Frontal cortex (tissue), 4 donors: ENCODE measurements at places on chromosomes 3 and 15.
A peak's percentile ranks its signal among the peaks of the same experiment; 100 is the strongest.

- no peak for DNase-seq
These were observed 43.6 kb upstream of the APH1B start for GRCh38 chr15:63233667-63234423.

DNA sequence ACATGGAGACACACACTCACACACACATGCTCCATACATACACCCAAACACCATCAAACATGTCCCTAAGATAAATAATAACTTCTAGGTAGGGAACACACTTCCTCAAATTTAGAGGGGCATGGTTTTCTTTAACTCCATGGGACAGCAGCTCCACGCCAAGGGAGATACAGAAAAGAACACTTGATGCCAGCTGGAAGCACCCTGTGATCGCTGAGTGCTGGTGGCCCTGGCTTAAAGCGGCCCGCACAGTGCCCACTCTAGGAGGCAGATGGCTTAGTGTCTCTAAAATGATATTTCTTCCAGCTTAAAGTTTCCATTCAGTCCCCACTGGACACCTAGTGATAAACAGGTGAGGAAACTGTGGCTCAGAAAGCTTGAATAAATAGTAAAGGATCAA lies 232.9 kb downstream of the UACA start:
- DNase-seq: no peak

DNA sequence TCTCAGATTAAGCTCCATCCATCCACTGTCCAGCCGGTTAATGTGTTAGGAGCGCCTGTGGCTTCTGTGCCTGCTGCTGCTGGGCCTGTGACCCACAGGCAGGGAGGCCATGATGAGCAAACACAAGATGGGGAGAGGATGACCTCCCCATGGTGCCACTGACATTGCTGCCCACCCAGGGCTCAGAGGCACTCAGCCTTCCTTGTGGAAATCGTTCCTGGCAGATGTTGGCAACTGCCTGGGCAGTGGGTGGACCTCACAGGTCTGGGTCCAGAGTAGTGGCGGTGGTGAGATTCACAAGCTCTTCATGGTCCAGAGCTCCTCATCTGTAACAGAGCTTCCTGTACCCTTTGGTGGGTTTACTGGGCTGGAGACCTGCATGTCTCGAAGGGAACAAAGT lies 38.6 kb downstream of the SCN5A start:
- DNase-seq: no peak

GRCh38 chr15:45648521-45649200 lies 13.8 kb downstream of the SQOR start:
- no peak for DNase-seq

GRCh38 chr3:135329479-135329878 lies 534.4 kb downstream of the EPHB1 start:
- no peak for DNase-seq

DNA sequence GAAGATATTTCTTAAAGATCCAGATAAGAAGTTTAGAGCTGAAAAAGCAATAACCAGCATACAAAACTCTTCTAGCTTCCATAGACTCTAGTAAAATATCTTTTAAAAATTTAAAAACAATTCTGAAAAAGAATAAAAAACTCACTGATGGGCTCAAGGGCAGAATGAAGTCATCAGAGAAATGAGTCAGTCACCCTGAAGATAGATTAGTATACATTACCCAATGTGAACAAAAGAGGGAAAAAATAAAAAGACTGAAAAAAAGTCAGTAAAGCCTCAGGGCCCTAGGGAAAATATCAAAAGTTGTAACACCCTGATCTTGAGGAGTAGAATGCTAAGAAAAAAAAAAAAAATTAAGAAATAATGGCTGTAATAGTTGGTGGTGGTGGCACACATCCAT lies 11.4 kb downstream of the DET1 start:
- no peak for DNase-seq

DNA sequence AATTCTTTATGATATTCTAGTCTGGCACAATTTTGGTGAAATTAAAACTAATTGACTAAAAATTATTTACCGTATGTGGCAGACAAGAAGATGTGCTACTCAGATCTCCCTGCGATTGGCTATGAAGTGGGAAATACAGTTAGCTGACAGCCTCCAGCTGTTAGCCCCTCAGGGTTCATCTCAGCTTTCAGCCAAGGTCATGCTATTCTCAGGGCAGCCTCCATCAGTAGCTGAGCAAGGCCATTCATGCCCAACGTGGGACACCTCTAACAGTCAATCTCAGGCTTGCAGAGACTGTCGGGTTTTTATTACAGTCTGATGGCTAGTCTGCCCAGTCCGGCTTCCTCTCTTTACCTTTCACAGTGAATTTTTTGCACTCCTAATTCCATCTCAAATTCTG lies 6.7 kb downstream of the PARP9 start:
- DNase-seq: no peak

DNA sequence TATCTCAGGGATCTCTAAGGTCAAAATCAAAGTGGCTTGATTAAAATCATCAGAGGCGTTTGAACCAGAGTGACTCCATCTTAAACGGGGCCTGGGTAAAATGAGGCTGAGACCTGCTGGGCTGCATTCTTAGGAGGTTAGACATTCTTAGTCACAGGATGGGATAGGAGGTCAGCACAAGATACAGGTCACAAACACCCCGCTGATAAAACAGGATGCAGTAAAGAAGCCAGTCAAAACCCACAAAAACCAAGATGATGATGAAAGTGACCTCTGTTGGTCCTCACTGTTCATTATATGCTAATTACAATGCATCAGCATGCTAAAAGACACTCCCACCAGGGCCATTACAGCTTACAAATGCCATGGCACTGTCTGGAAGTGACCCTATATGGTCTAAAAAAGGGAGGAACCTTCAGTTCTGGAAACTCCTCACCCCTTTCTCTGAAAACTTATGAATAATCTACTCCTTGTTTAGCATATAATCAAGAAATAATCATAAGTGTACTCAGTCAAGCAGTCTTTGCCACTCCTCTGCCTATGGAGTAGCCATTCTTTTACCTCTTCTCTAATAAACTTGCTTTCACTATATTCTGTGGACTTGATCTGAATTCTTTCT lies 143.3 kb upstream of the SLCO3A1 start:
- no peak for DNase-seq

DNA sequence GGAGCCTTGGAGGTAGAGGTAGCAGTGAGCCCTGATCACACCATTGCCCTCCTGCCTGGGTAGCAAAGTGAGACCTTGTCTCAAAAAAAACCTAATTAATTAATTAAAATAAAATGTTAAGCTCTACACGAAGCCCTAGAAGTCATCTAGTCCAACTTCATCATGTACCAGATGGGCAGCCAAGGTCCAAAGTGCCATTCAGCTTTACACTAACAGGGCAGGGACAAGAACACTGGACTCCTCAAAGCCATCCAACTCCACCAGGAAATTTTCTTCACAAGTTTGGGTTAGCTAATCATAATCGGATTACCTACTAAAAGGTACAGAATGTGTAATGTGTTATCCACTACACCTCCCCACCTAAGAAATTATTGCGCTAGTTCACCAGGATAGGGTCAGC lies 48.8 kb downstream of the WWTR1 start:
- no peak for DNase-seq

DNA sequence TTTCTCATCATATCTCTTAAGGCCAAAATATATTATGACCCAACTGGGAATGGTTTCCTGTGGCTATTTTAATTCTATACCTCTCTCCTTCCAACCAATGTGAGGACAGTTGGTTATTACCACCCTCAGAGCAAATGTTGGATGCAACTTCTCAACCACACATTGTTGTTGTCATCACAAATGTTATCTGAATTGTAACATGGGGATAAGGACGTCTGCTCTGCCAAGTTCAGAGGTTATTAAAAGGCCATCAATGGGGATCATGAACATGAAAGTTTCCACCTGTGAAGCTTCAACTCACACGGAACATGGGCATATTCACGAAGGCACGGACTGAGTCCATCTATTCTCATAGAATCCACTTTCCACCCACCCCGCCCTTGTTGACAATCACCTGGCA lies 46.8 kb downstream of the MB21D2 start:
- no peak for DNase-seq

- peak; percentile 60 for DNase-seq
These were observed 24.4 kb downstream of the SEC61A1 start for GRCh38 chr3:128076483-128077201.

DNA sequence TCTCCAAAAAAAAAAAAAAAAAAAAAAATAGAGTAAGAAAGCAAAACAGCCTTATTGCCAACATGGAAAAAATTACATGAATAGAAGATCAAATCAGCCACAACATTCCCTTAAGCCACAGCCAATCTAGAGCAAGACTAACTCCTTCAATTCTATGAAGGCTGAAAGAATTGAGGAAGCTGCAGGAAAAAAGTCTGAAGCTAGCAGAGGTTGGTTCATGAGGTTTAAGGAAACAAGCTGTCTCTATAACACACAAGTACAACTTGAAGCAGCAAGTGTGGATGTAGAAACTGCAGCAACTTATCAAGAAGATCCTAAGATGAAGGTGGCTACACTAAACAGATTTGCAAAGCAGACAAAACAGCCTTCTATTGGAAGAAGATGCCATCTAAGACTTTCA lies 9.3 kb downstream of the PARL start:
- no peak for DNase-seq

DNA sequence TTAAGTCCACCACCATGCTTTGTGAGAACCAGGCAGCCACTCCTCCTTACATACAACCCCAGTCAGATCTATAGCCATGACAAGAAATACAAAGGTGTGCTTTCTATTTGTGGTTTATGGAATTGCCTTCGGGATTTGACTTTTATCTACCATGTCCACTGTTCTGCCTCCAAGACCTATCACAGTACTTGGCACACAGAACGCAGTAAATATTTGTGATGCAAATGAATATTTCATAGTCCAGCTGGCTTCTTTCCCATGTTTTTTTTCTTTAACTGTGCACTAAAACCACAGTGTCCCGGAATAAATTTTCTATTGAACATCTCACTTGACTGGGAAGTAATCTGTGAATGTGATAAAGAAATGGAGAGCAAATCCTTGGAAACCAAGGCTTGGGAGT lies 314.7 kb downstream of the RORA start:
- no peak for DNase-seq

- no peak for DNase-seq
These were observed 19.3 kb upstream of the SLTM start for GRCh38 chr15:58952751-58953150.

DNA sequence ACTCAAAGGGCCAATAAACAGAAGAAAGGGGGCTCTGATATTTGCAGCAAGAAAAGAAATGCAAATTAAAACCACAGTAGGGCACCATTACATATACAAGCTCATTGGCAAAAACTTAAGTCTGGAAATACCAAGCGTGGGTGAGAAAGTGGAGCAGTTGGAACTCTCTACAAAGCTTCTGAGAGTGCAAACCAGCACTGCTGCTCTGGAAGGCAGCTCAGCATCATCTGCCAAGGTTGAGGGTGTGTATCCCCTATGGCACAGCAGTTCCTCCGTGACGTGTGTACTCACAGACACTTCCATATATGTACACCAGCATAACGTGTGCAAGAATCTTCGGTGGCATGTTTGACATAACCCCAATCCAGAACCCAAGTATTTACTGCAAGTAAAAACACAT lies 271.0 kb upstream of the ATP10A start:
- DNase-seq: no peak

GRCh38 chr3:165347526-165347925 lies 151.3 kb upstream of the SLITRK3 start:
- no peak for DNase-seq

DNA sequence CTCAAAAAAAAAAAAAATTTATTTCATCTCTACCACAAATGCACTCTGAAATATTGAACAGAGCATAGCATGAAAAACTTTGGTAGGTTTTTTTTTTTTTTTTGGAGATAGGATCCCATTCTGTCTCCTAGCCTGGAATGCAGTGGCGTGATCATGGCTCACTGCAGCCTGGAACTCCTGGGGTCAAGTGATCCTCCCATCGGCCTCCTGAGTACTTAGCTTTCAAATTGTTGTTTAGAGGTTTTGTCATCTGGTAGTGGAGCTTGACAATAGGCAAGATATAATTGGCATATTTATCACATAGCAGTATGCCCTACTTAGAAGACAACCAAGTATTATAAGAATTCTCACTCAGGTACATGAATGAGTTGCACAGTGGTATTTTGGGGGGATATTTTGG lies 234.2 kb upstream of the ST8SIA2 start:
- DNase-seq: no peak

- DNase-seq: no peak
These were observed 110.7 kb downstream of the PLD1 start for GRCh38 chr3:171699601-171700000.

- DNase-seq: no peak
These were observed 32.9 kb upstream of the MBNL1 start for GRCh38 chr3:152235709-152236298.

- peak; percentile 77 for DNase-seq
These were observed 112.8 kb upstream of the ICE2 start for GRCh38 chr15:60591496-60592370.

DNA sequence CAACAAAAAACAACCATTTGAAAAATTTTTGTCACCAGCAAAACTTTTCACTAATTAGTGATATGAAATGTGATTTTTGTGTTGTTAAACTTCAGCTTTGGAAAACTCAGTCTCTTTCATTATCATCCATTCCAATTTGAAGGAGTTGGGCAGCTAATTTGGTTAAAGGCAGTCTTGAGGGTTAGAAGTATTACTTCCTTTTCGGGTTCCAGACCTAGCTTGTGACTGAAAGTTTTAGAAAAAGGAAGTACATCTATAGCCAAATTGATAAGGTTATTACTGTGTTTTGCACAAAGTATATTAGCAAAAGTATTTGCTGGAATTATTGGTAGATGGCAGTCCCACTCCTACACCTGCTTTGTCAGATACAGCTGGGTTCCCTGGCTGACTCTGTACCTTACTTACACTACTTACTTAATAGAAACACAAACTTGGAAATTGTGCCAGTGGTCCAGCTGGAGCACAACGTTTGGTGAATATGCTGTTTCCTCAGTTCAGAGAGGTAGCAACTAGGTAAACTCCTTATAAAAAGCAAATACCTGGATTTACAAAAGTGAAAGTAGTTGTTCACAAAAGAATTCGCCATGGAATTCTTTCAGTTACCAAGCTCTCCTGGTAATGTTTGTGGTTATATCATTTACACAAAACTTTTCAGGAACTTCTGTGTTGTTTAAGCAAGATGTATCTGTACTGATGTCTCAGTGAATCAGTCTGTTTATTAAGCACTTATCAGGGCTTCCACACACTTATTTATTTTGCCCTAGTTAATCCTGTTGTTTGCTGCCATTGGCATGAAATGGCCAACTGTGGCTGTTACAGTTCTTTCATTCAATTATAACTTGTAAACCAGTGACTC lies 31.6 kb downstream of the TIPARP start:
- DNase-seq: no peak

DNA sequence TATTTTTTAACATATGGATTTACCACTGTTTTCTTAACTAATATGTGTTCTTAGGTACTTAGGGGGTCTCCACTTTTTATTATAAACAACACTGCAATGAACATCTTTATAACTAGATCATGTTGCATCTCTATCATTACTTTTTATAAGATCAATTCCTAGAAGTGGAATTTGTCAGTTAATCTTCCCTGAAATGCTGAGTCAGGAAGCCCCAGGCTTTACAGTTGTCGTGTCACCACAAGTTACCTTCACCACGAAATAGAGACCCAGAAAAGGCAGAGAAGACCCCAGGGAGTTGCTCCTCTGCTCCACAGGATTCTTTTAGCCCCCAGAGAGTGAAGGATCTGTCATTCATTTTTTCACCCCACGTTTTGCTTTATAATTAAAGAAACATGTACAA lies 34.5 kb upstream of the ERC2 start:
- no peak for DNase-seq
